ENCODE measurements at places on chromosomes 5 and 9.

DNA sequence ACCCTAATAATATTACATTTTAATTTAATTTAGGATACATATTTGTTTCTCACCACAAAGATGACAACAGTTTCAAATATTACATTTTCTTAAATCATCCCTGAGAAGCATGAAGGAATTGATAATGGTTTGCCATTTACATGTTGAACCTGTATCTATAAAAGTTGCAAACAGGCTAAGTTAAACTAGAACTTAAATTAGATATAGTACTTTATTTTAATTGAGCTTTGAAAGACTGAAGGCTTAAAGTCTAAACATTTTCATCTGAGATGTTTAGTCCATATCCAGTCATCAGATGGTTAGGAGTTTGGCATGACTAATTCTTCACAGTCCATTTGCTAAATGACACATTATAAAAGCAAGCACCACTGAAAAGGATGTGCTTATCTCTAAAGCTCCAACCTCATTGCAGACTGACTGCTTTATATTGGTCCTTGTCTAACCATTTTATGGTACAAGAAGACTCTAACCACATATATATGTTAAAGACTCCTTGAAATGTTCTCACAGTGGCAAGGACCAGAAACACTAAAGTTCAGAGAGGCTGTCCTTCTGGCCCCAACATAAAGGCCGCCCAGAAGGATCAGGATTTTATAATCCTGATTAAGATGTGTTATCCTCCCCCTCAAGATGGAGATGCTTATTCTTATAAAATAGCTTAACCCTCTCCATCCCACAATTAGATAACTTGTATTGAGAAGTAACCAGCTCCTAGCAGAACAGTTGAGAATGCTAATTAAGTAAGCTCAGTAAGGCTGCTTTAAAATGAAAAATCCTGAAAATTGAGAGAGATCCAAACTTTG is 25.8 kb downstream of the WNT8A start:
- DNase-seq, result no peak

DNA sequence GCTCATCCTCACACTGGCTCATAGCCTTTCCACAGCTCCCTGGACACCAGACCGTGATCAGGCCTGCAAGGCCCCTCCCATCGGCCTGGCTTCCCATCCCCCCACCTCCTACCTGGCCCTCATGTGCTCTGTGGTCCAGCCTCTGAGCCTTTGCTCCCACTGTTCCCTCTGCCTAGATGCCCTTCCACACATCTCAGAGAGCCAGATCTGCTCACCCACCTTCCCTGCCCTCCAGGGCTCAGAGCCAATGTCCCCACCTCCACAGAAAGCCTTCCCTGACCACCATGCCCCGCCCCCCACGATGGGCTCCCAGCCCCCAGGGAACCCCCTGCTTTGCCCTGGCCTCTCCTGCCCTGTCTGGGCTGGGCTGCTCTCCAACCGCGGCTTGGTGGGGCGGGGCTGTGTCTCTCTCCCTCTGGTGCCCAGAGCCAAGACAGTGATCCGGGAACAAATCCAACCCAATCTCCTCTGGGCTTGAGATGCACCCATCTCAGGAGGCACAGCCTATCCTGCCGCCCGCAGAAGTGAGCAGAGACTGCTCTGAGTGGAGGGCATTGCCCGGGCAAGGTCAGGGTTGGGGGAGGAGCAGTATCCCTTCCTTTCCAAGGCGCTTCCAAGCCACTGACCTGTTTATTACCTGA is 1.6 kb downstream of the NINJ1 start:
- DNase-seq, result no peak

- peak; percentile 54 for DNase-seq
These were observed 122.9 kb upstream of the IL12B start for GRCh38 chr5:159453209-159453608.

DNA sequence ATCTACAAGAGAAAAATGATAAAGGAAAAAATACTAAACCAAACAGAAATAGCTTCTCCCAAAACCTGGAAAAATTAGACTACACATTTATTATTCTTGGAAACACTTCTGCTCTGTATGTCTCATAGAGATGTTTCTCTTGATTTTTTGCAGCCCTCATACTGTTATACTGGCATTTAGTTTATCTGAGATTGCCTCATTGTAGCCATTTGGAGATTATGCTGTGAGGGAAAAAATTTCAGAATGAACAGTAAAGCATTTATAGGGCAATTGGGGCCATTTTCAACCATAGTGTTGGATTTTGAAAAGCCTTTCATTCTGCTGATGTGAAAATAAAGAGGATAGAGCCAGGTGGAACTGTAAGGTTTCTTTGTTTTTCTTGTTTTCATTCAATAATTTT is 441.8 kb upstream of the RIOK2 start:
- DNase-seq, result no peak

DNA sequence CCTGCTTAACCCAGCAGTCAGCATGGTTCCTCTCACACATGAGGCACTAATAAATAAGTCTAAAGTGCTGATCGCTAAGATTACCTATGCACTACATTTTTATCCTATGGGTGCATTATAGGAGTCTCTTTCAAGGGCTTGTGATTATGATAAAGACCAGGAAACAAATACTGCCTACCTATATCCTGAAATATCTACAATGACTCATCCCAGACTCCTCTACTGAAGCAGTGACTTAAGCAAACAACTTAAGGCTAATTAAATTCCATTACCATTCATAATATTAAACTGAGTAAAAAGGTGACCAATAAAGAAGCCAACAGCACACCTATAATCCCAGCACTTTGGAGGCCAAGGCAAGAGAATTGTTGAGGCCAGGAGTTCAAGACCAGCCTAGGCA is 338.4 kb downstream of the DNAH5 start:
- no peak for DNase-seq

All from activated CD8-positive, alpha-beta memory T cell treated with anti-CD3 and anti-CD28 coated beads for 24 hours (primary cell).